T-helper 17 cell (primary cell): ENCODE measurements at places on chromosomes 16 and 17.

DNA sequence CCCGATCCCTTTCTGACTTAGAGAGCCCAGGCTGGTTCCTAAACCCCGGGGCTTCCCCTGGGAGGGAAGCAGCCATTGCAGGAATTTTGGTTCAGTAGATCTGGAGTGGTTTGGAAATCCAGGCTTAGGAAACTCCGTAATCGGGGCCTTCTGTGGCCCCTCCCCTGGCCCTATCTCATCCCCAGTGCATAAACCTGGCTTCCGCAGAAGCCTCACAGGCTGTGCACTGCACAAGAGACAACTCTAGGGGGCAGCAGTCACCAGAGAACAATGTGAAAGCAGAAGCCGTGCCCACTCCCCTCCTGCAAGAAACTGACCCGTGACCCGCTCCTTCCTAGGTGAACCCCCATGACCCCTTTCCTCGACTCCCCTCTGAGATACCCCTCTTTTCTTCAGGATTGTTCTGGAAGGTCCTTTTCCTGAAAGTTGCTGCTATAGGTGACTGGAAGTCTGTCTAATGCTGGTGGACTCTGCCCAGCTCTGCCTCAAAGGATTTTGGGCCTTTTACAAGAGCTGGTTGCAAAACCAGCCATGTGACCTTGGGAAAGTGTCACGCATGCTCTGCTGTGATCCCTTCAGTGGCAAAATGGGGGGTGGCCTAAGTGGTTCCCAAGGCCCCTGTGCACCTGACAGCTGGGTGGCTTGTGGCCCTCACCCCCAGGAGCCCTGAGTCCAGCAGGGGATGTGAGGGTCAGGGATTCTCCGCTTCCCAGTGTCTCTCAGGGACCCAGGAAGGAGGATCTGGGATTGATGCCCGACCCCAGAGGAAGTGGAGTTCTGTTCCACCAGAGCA is 14.4 kb downstream of the GUCY2D start:
- no peak for DNase-seq

GRCh38 chr17:55456307-55457240 is 34.9 kb upstream of the MMD start:
- no peak for DNase-seq

GRCh38 chr17:31830971-31831858 is 27.8 kb downstream of the COPRS start:
- no peak for DNase-seq

DNA sequence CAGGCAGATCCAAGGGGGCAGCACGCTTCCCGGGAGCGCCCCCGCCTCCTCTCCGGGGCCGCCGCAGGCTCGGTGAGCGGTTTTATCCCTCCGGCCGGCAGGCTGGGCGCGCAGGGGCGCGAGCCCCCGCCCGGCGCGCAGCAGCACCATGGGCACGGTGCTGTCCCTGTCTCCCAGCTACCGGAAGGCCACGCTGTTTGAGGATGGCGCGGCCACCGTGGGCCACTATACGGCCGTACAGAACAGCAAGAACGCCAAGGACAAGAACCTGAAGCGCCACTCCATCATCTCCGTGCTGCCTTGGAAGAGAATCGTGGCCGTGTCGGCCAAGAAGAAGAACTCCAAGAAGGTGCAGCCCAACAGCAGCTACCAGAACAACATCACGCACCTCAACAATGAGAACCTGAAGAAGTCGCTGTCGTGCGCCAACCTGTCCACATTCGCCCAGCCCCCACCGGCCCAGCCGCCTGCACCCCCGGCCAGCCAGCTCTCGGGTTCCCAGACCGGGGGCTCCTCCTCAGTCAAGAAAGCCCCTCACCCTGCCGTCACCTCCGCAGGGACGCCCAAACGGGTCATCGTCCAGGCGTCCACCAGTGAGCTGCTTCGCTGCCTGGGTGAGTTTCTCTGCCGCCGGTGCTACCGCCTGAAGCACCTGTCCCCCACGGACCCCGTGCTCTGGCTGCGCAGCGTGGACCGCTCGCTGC is 832 bp downstream of the CDK5R1 start:
- no peak for DNase-seq

DNA sequence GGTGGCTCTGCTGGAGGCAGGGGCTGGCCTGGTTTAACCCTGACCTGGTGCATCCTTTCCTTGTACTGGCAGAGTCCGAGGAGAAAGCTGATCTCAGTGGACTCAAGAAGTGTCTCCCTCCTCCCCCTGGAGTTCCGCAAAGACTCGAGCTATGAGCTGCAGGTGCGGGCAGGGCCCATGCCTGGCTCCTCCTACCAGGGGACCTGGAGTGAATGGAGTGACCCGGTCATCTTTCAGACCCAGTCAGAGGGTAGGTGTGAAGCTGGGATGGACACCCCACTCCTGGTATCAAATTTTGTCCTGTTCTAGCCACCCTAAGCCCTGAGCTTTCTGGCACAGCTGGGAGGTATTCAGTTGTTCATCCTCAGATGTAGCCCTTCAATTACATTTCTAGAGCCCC is 42.5 kb downstream of the IL21R start:
- DNase-seq: peak; percentile 1

DNA sequence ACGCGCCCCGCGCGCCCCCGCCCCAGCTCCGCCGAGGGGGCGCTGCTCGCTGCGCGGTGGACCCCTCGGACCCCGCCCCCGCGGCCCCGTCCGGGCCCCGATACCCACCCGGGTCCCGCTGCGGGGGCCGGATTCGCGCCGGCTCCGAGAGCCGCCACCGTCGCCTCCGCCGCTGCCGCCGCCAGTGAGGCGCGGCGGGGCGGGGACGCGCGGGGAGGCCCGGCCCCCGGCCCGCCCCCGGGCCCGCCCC is at the start of gene TBC1D16:
Gene TBC1D16, minus strand, starts transcription at position 186 of the 250 bp plus-strand sequence. CDS start 22,325 bp downstream, outside the sequence.
- peak; percentile 50 for DNase-seq

GRCh38 chr16:49688036-49688697 is 167.7 kb downstream of the ZNF423 start:
- DNase-seq: no peak

DNA sequence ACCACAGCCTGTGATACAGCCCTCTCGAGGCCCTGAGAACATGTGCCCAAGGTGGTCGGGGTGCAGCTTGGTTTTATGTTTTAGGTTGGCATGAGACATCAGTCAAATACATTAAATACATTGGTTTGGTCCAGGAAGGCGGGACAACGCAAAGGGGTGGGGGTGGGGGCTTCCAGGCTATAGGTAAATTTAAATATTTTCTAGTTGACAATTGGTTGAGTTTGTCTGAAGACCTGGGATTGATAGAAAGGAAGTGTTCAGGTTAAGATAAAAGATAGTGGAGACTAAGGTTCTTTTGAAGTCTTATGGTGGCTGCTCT is 1.2 kb upstream of the ZKSCAN2 start:
- no peak for DNase-seq

GRCh38 chr17:19800571-19800970 is 52.5 kb upstream of the ALDH3A1 start:
- no peak for DNase-seq

- DNase-seq: no peak
Measured at GRCh38 chr16:81846105-81846504, 67.0 kb downstream of the PLCG2 start.

DNA sequence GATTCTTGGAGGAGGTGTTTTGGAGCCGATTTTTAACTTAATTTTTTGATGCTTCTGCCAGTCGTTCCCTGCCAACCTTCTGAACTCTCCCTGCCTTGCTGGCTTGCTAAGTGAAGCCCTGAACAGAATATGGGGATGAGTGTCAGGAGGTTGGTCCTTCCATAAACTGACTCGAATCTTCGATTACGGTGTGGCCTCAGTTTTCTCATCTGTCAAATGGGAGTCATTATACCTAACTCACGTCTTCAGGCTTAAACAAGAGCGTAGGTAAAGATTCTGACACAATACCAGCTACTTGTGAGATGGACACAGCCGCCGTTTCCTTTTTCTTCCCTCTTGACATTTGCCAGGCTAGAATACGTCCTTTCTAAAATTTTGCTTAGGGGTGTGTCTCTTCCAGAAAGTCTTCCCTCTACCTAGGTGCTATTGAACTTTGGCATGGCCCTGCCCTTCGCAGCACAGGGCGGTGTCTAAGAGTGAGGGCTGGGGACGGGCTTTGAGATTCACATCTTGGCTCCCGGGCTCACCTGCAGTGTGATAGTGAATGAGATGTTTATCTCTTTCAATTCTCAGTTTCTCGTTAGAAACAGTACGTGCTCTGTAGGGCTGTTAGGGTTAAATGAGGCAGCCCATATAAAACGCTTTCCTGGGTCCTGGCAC is 190.6 kb upstream of the SDK2 start:
- DNase-seq: no peak

GRCh38 chr17:57536289-57536688 is 208.8 kb downstream of the CCDC182 start:
- no peak for DNase-seq

- no peak for DNase-seq
Measured at GRCh38 chr17:2799653-2800052, 3.4 kb downstream of the RAP1GAP2 start.

GRCh38 chr17:8872036-8872704 is 4.7 kb upstream of the PIK3R6 start:
- no peak for DNase-seq

DNA sequence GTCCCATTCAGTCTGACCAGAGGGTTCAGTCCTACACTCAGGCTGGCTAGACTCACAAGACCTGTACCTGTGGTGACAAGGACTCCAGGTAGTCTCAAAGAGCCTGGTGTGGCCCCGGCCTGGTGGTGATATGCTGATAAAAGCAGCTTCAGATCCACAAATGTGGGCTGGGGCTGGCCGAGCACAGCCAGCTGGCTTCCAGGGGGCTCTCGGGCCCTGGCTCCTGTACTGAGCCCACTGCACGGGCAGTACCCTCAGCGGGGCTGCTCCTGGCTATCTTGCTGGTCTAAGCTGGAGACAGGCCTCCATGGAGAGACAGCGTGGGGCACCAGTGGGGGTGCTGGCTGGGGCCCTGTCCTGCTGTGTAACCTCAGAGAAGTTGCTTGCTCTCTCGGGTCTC is 4.3 kb downstream of the SMIM5 start:
- DNase-seq: no peak

- no peak for DNase-seq
Measured at GRCh38 chr16:83581994-83582747, 225.6 kb upstream of the HSBP1 start.

- DNase-seq: no peak
Measured at GRCh38 chr16:88526008-88526905, 43.9 kb upstream of the ZC3H18 start.

DNA sequence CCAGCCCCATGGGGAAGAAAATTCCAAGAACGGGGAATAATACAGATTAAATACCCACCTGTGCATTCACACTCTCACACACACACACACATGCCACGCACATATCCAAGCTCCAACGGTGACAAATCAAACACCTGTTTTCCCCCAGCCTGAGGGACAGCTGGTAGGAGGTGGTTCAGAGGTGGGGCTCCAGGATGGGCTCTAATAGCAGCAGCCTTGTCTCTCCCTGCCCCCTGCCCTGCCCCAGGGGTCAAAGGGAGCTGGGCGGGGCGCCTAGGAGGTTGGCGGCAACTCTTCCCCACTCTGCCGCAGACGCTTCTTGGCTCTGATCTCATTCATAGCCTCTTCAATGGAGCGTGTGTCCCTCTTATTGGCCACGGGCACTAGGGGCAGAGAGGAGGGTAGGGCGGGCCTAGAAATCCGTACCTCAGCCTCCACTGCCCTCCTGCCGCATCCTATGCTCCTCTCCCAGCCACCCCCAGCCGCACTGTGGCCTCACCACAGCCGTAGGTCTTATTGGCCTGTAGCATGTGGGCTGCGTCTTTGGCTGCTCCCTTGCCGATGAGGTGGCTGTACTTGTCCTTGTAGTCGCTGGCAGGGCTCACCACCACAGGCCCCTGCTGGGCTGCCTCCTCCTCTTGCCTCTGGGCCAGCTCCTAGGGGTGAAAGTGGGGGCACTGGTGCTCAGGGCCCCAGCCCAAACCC is 8.2 kb downstream of the SPAG7 start:
- DNase-seq: no peak

GRCh38 chr16:23504453-23505179 is 5.7 kb downstream of the GGA2 start:
- peak; percentile 12 for DNase-seq
